ENCODE measurements at places on chromosomes 11 and 22. TPM values are rescaled to one million over a fixed set of nuclear protein-coding genes. Genes with fewer than 3 reads are reported as not detected.
A peak's percentile ranks its signal among the peaks of the same experiment; 100 is the strongest.

DNA sequence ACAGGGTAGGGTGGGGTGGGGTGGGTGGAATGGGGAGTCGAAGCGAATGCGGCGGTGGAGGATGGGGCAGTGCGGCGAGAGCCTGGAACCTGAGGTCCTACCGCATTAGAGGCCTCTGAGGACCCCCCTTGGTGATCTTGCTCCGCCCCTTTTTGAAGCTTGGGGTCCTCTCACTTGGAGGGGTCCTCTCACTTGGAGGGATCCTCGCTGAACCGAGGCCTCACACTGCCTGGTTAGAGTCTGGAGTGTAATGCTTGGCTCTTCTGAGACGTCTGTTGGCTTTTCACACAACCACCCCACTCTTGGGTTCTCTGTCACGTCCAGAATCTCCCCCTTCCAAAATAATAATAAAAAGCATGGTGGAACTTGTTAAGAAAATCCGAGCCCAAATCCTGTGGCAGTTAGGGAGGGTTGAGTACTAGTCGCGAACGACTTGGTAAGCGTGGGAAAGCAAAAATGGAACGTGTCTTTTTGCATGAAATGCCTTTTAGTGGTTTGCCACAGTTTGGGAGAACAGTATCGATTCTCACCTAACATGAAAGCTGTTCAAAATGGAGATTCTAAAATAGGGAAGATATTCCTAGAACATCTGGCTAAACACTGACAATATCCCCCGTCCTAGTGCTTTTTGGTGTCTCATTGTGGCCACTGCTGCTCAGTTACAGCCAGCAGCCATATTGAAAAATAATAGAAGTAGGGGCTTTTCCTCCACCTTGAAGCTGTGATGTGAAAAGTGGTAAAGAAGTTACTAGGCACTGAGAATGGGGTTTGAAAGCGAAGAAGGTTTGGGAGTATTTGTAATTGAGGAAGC, 822 bp downstream of the RBX1 start:
- peak overlapping the region; percentile 78 for H3K4me3 ChIP-seq
- peak overlapping the region; percentile 94 for H3K27ac ChIP-seq
- peaks cover 5% of the 10 kb centered on the region for H3K4me1 ChIP-seq

Gene CSRP3
- total RNA-seq = 337 TPM

GRCh38 chr11:28860893-28861292, 752.7 kb downstream of the METTL15 start:
- H3K4me3 ChIP-seq = no peak overlapping the region
- no peak for DNase-seq
- no peak overlapping the region for H3K27ac ChIP-seq
- H3K4me1 ChIP-seq = no peaks in the 10 kb centered on the region
- no peaks in the 10 kb centered on the region for H3K36me3 ChIP-seq

GRCh38 chr11:63920939-63921417, 4.0 kb upstream of the RCOR2 start:
- peaks cover 34% of the 10 kb centered on the region for H3K4me1 ChIP-seq
- no peaks in the 10 kb centered on the region for H3K36me3 ChIP-seq
- peak overlapping the region; percentile 93 for H3K27ac ChIP-seq
- no peak for DNase-seq
- no peaks in the 10 kb centered on the region for H3K27me3 ChIP-seq

Gene TRIM21
- total RNA-seq = 4.5 TPM

Gene MRPL11
- 70.3 TPM for total RNA-seq

- H3K27ac ChIP-seq = no peak overlapping the region
- no peak for DNase-seq
- no peak overlapping the region for H3K4me3 ChIP-seq
- H3K4me1 ChIP-seq = no peaks in the 10 kb centered on the region
- H3K27me3 ChIP-seq = no peaks in the 10 kb centered on the region
Measured at GRCh38 chr11:69427337-69427736, 54.1 kb upstream of the LINC01488 start.

GRCh38 chr11:70112017-70112434, 33.9 kb downstream of the ANO1 start:
- no peaks in the 10 kb centered on the region for H3K27me3 ChIP-seq
- peak; percentile 66 for DNase-seq
- H3K4me1 ChIP-seq = peaks cover 11% of the 10 kb centered on the region

- H3K27me3 ChIP-seq = no peaks in the 10 kb centered on the region
- no peak overlapping the region for H3K4me3 ChIP-seq
- H3K36me3 ChIP-seq = peaks cover 11% of the 10 kb centered on the region
- DNase-seq = no peak
Measured at GRCh38 chr11:9803685-9804418, 140.0 kb downstream of the SWAP70 start.

Gene KRTAP5-9
- total RNA-seq = not detected

DNA sequence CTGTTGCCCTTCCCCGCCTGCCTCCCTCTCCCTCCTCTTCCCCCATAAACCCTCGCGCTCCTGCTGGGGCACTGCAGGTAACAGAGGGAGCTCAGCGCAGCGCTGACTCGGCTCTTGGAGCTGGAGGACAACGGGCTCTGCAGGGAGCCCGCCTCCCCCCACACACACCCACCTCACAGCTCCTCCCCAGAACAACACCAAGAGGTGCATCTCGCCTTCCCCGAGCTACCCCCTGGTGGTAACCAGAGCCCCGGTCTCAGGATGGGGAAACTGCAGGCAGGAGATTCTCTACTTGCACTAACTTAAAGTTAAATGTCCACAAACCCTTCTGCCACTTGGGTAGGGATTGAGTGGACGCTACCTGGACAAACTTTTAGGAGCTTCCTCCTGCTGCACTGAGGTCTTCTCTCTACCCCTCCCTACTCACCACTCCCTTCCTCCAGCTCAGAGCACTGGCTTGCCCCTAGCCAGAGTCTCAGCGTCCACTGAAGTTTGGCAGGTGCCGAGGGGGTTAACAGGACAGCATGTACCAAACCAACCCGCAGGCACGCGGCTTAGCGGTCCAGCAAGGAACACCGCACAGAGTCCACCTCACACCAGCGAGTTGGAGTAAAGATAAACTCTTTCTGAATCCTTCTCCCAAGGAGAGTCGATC, 4.0 kb upstream of the SCN4B start:
- H3K27me3 ChIP-seq = peaks cover 99% of the 10 kb centered on the region
- no peaks in the 10 kb centered on the region for H3K4me1 ChIP-seq
- DNase-seq = no peak
- H3K27ac ChIP-seq = no peak overlapping the region
- H3K4me3 ChIP-seq = no peak overlapping the region

DNA sequence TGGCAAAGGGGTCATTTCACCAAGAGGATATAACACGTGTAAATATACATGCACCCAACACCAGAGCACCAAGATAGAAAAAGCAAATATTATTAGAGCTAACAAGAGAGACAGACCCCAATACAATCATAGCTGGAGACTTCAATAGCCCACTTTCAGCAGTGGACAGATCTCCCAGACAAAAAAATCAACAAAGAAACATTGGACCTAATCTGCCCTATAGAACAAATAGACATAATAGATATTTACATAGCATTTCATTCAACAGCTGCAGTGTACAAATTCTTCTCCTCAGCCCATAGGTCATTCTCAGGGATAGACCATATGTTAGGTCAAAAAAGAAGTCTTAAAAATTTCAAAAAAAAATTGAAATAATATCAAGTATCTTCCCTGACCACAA, 312.8 kb downstream of the TTC28 start:
- no peaks in the 10 kb centered on the region for H3K27me3 ChIP-seq
- no peak for DNase-seq
- no peak overlapping the region for H3K27ac ChIP-seq

DNA sequence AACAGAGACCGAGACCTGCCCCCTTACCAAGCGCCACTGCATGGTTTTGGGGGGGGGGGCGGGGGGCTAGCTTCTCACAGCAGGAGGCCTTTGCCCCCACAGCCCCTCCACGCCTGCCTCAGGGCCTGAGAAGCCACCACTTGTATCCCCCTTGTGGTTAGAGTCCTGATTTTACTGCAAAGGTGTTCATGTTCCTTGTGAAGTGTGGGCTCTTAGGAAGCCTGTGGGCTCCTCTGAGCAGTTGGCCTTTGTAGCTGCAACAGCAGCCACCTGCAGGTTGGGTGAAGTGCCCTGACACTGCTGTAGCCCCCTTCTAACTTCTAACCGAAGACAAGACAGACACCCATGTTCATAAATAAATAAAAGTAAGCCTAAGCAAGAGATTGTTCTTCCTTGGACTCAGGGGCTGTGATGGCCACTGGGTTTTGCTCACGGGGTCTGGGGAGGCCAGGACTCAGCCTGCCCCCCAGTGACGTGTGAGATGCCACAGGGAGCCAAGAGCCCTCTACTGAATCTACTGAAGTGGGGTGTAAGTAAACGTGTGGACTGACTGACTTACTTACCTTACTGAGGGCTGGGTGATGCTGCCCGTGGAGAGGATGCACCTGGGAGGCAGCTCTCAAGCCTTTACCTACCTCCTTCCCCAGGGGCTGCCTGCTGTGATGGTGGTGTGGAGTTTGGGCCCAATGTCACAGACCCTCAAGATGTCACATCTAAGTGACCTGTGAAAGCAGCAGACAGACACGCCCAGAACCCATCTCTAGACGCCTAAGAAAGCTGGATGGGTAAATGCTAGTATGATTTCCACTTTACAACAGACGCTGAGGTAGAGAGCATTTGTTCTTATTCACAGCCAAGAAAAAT, 25.8 kb downstream of the USP35 start:
- DNase-seq = no peak
- peaks cover 15% of the 10 kb centered on the region for H3K4me1 ChIP-seq
- no peaks in the 10 kb centered on the region for H3K27me3 ChIP-seq
- H3K4me3 ChIP-seq = no peak overlapping the region
- H3K27ac ChIP-seq = no peak overlapping the region

Gene IFITM10
- 1.9 TPM for total RNA-seq

- H3K27ac ChIP-seq = no peak overlapping the region
- no peaks in the 10 kb centered on the region for H3K27me3 ChIP-seq
- peaks cover 12% of the 10 kb centered on the region for H3K36me3 ChIP-seq
Measured at GRCh38 chr11:117837070-117837776, 12.7 kb upstream of the FXYD2 start.

DNA sequence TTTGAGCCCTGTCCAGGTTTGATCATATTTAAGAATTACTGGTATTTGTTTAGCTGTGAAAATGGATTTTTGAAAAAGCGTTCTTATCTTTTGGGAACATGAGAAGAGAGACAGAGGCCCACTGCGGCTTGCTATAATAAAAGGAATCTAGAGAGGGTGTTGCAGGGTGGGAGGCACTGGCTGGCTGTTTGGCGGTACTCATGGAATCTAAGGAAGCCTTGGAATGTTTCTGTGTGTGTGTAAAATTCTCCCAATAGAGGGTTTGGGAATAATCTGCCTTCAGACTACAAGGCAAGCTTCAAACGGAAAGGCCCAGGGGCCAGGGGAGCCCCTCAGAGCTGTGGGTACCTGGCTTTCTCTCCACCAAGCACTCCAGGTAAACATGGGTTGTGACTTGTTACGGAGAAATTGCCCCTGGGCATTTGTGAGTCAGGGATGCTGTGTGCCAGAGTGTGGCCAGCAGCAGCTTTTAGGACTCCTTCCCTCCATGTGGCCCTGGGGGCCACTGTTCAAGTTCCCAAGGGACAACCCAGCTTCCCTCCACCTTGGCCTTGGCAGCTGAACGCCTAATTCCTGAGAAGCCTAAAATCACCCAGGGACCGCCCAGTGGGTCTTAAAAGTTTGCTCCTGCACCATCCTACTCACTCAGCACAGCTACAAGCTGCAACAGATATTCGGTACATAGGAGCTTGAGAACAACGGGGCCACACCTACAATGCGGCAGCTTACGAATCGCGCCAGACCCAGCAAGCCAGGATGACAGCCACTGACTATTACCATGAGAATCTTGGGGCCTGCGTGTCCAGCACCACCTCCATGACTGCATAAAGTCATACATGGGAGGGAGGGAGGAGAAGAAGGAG, 14.1 kb upstream of the SYT8 start:
- no peak overlapping the region for H3K27ac ChIP-seq
- H3K4me1 ChIP-seq = no peaks in the 10 kb centered on the region
- no peaks in the 10 kb centered on the region for H3K36me3 ChIP-seq
- no peaks in the 10 kb centered on the region for H3K27me3 ChIP-seq

Gene SLC22A25
- total RNA-seq = not detected

DNA sequence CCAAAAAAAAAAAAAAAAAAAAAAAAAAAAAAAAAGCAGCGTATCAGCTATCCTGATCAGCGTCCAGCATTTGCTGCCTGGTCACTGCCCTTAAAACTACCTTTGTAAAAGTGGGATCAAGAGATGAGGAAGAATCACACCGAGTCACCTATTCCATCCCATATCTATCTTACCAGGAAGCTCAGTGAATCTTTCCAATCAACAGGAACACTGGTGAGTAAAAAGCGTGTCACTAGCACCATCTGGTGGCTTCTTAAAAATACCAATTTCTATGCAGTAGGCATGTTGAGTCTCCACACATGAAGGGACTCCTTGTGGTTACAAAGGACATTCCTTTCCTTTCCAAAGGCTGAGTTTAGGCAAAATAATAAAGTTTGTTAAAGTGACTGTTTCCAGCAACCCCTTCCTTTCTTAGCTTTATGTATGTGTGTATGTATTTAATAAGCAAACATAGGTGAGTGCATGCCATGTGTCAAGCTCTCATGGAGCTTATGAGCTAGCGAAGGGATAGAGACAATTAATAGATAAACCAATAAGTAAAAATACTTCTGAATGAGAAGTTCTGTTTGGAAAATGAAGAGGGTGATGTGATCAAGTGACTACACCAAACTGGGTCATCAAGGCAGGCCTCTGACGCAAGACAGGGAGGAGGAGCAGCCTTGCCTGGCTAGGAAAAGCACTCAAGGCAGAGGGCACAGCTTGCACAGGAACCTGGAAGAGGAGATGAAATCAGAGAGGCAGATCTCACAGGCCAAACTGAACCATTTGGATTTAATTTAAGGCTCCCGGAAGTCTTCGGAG, 13.9 kb upstream of the TP53AIP1 start:
- no peaks in the 10 kb centered on the region for H3K4me1 ChIP-seq
- no peak overlapping the region for H3K4me3 ChIP-seq

DNA sequence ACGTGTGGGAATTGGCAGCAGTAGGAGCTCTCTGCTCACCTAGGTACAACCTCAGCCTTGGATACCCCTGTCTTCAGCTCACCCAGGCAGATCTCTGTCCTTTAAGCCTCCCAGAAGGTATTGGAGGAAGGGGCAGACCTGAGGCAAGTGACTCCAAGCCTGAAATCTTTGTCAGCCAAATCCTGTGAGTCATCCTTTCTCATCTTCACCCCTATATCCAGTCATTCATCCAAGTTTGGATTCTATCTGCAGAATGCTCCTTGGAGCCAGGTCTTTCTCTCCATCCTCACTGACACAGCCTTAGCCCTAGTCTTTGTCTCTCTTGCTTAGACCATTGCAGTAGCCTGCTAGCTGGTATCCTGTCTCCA, 10.4 kb upstream of the THY1 start:
- H3K27me3 ChIP-seq = no peaks in the 10 kb centered on the region
- no peak overlapping the region for H3K4me3 ChIP-seq
- no peaks in the 10 kb centered on the region for H3K4me1 ChIP-seq
- DNase-seq = no peak
- no peak overlapping the region for H3K27ac ChIP-seq

Gene LIPT2
- 43.8 TPM for total RNA-seq

Gene PKNOX2
- total RNA-seq = 3.6 TPM

- H3K27ac ChIP-seq = no peak overlapping the region
- H3K36me3 ChIP-seq = no peaks in the 10 kb centered on the region
- no peaks in the 10 kb centered on the region for H3K4me1 ChIP-seq
- H3K4me3 ChIP-seq = no peak overlapping the region
- DNase-seq = no peak
Measured at GRCh38 chr11:116680349-116681125, 92.2 kb downstream of the BUD13 start.

Gene KRTAP5-5
- not detected for total RNA-seq

Gene IL18BP
- 7.3 TPM for total RNA-seq

- no peak for DNase-seq
- no peak overlapping the region for H3K27ac ChIP-seq
- H3K4me3 ChIP-seq = no peak overlapping the region
- no peaks in the 10 kb centered on the region for H3K36me3 ChIP-seq
- H3K4me1 ChIP-seq = peaks cover 20% of the 10 kb centered on the region
Measured at GRCh38 chr11:126115127-126115495, 52.4 kb upstream of the CDON start.
